ENCODE measurements at places on chromosomes 3 and 15.
A peak's percentile ranks its signal among the peaks of the same experiment; 100 is the strongest.

- DNase-seq: no peak
These were observed 265.4 kb downstream of the FAM43A start for GRCh38 chr3:194950906-194951628.

- no peak for DNase-seq
These were observed 16.0 kb downstream of the H1-8 start for GRCh38 chr3:129558772-129559564.

DNA sequence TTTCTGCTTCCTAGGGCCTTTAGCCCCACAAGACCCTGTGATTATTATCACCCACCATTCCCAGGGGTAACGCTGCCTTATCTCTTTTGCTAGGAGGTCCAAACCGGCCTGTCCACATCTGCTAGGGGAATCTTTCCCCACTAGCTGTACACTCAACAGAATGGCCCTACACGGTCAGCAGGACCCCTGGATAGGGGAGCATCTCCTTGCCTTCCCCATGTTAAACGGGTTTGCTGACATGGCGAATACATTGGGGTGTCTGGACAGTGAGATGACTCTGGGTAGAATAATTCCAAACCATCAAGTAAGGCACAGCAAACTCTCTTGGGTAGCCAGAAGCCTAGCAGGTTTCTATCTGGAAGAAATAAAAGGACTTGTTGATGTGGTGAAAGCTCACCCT, 702 bp downstream of the TRAIP start:
- no peak for DNase-seq

DNA sequence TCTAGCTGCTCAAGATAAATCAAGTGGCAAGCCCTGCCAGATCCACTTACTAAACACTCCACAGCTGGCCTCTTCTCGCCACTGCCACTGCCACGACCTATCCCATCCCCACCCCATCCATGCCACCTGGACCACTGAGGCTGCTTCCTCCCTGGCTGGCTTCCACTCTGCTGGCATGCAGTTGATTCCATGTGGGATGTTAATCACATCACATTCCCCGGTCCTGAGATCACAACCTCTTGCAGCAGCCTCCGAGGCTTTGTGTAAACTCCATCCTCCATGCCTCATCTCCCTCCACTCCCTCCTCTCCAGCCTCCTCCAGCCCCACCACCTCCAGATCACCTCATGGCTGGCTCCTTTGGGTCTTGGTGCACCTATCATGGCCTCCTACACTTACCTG, 7.7 kb downstream of the NCKIPSD start:
- DNase-seq: no peak

DNA sequence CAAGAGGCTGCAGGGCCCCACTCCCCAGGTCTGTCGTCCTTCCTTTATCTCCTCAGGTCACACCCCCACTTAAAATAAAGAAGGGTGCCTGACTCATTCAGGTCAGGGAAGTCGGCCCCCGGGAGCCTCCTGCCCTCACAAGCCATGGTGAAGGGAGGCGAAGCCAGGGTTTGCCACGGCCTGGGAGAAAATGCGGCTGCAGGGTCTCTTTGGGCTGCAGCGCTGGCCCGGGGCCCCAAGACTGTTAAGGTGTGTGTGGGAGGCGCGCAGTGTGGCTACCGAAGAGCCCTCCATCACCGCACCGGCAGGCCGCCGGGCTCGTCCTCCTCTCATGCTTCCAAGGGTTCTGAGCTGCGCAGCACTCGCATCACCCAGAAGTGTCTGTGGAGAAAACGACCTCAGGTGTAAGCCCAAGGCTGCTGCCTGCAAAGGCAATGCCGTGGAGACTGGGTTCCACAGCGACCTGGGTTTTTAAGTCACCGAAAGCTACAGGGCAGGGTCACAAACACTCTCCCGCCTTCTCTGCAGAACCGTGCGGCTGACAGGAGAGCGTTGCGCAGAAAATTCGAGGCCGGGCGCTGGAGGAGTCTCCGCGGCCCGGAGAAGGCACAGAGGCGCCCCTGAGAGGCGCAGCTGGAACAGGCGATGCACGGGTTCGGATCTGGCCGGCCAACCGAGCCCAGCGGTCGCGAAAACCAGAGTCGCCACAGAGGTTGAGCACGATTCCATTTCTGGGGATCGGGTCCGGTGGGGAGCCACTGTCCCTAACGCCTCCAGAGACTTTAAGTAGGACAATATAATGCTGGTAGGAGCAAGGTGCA, 8.7 kb downstream of the FOXL2 start:
- DNase-seq: no peak

DNA sequence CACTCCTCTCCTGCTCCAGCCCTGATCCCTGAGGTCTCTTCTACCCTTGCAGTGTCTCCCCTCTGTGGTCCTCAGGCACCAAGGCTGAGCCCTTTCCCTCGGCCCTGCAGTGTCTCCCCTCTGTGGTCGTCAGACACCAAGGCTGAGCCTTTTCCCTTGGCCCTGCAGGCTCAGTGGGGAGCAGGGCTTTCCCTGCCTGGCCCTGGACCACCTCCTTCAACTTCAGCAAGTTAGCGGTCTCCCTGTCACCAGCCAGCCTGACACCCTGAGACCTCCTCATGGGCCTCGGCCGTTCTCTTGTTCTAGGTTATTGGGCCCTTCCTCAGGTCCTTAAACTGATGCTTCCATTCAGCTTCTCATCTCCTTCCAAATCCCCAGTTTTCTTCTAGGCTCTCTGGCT, 4.3 kb downstream of the NRROS start:
- no peak for DNase-seq

DNA sequence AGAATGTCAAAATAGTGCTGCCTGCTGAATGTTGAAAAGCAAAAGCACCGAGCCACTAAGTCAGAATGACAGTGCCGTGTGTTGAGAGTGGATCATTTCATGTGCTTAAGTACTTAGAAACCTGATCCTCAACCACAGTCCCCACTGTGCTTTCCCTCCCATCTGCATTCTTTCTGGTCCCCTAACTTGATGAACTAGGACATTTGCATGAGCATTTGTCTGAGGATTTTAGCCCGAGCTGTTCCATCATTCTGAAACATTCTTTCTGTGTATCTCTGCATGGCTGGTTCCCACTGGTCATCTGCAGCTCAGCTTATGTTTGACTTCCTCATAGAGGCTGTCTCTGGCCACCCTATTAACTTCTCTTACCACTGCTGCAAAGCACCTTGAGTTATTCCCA, 42.0 kb downstream of the SST start:
- DNase-seq: no peak

DNA sequence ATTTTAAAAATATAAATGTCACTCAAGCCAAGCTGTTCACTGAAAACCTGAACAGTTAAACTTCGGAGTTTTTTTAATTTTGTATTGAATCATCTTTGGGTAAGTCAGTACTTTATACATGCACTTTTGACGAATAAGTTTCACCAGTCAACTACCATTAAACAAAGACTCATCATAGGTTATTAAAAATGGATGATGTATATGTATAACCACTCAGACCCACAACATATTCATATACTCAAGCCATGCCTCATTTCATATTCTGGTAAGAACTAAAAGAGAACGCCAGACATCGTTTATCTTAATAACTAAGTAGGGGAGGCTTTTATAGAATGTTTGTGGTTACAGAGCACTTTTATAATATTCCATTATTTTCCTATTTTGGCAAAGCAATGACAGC, 18.3 kb downstream of the MSL2 start:
- no peak for DNase-seq

GRCh38 chr15:89085289-89085926, 2.8 kb upstream of the ABHD2 start:
- no peak for DNase-seq

GRCh38 chr15:25329696-25330095, 109.1 kb downstream of the UBE3A start:
- no peak for DNase-seq

DNA sequence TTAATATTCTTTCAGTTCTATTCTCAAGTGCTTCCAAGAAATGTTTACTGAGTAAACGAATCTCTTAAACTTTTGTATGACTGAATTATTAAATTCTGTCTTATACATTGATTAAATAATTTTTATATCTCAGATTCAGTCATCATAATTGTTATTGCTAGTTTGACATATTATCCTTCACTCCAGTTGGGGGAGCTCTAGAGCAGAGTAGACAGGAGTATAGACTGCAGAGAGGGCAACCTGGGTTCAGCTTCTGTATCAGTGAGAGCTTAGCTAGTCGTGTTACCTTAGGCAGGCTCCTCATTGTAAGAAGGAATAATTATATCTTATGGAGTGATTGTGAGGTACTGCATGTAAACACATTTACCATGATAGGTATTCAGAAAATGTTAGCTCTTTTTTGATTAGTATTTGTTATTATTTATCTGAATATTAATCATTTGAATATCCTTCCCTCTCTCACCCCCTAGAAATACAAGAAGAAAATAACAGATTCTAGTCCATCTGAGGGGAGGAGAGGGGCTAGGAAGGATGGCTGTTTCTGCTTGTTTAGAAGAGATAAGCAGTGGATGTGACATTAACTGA, 31.0 kb upstream of the ZCWPW2 start:
- peak; percentile 60 for DNase-seq

GRCh38 chr3:111859061-111859973, at the start of gene PHLDB2:
PHLDB2 (plus strand) TSS chr3:111859265; CDS start chr3:111884078, 24,813 bp downstream.
- DNase-seq: peak; percentile 37

DNA sequence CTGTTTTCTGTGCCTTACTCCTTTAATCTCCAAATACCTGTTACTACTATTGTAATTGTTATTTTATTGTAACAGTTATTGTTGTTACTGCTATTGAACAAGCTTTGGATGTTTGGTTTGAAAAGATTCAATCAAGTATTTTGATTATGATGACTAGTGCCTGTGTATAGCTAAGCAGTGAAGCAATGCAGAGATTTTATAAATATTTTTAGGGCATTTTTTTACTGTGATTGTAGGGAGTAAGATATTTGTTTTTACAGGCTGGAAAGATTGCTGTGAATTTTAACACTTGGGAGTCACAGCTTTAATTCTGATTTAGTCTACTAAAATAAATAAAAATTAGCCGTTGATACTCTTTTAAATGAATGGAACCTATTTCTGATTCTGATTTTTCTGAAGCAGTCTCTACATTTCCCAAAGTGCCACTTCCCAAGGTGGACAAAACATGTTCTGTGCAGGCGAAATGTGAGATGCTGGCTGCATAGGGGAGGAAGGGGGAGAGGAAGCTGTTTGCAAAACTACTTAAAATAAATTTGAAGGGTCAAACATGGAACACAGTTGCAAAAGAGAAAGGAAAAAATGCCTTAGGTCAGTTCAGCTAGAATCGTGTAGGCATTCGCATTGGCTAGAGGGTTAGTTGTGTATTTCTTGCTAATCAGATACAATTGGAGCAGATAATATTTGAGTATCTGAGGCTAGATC, 25.7 kb downstream of the EEFSEC start:
- no peak for DNase-seq

DNA sequence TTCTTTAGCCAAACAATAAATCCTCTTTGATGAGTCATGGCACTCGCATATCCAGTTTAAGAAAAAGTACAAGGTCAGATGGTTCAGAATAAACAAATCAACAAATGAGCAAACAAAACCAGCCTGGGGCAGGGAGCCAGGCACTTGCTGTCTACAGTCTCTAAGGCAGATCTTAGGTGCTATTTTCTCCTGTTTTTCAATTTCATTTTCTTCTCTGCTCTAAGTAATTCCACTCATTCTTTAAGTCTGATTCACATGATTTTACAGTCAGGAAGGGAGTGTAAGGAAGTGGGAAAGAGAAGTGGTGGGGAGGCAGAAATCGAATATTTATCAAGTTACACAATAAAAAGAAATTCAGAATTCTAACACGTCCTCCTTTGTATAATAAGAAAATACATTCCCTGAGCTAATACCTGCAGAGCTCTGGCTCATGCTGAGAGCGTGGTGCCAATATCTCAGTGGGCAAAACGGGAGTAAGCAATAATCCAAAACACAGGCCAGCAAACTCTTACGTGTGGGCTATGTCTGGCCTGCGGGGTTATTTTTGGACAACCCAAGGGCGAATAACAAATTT, 298.6 kb downstream of the ADAMTS17 start:
- DNase-seq: no peak

GRCh38 chr15:85621094-85621493, 173.6 kb downstream of the KLHL25 start:
- DNase-seq: no peak

DNA sequence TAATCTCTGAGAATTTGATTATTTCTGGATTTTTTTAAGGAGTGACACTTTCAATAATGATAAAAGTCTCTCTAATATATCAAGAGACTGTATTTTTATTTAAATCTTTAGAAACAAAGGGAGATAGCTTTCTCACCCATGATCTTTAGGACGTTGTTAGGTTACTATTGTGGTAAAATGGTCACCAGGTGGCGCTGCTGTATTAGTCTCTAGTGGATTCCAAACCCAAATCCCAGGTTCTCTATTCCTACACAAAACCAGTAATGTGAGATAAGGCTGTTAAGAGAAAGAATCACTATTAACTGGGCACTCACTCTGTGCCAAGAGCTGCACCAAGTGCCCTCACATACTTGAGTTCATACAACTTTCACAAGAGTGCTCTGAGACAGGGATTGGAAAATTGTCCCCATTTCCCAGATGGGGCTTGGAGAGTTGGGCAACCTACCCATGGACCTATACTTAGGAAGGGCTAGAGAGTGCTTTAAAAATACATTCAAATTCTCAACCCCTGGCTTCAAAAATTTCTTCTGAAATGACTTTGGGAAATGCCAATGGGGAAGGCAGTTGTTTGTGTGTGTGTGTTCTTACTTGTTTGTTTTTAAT, 593.4 kb upstream of the TGFBR2 start:
- peak; percentile 67 for DNase-seq

- DNase-seq: no peak
These were observed 20.0 kb downstream of the TAFA4 start for GRCh38 chr3:68912376-68912775.

DNA sequence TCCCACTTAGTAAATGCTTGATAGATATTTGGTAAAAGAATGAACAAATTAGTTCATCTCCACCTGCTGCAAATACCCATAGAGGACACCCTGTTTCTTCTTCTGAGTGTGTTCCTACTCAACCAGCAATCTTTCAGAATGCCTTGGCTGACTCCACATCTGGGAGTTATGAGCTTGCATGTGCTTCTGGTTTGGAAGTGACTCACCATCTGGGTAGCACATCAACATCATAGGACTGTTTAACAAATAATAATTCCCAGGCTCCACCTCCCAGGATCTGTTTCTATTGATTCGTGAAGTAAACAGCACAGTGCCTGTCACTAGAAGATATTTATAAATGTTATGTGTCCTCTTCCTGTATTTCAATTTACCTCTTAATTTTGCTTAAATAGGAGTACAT, 580.1 kb downstream of the ROBO2 start:
- peak; percentile 3 for DNase-seq

DNA sequence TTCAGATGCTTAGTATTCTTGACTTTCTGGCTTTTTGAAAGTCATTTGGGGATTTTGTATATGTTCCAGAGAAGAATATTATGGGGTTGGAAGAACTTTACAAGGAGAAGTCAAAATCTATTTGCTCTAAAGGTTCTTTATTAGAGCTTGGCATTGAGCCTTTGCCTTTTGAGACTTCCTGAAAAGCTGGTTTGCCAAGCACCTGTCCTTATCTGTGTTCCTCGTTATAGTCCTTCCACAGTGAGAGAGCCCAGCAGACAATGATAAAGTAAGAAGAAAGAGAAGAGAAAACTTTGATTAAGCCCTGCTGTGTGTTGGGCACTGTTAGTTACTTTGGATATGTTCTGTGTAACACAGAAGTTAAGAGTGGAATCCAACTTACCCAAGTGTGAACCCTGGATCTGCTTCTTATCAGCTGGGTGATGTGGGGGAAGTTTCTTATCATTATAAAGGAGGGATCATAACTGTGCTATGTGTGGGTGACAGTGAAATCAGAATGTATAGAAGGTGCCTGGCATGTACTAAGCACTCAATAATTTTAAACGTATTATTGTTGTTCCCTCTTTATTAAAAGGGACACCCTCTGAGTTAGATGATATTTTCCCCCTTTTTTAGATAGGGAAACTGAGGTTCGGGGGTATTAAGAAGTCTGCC, 44.3 kb upstream of the POLR2M start:
- no peak for DNase-seq

- DNase-seq: no peak
These were observed 12.1 kb upstream of the APBA2 start for GRCh38 chr15:28873585-28874190.
